Activated CD4-positive, alpha-beta T cell treated with anti-CD3 and anti-CD28 coated beads, Interleukin-2, amount 50 U/mL, for 1 hour (primary cell): ENCODE measurements at places on chromosomes 4 and X.

DNA sequence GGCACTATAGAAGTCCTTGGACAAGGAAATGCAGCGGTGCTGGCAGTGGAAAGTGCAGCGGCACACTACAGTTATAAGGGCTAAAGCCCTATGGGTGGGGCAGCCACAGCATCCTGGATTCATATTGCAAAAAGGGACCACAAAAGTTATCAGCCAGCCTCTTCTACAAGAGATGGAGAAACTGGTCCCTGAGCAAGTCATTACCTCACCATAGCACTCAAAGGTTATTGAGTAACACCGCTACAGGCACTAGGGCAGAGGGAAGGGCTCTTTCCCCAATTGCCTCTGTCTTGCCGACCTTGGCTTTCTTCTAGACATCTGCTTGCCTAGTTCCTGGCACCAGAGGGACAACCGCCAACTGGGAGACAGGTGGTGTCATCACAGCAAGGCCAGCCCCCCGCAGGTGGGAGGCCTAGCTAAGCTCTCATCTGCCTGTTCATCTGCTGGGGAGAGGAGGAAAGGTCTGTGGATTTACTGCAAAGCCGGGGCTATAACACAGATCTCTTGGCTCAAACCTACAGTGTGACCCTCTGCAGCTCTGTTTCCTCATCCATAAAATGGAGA is 600.0 kb downstream of the BCOR start:
- DNase-seq = no peak

DNA sequence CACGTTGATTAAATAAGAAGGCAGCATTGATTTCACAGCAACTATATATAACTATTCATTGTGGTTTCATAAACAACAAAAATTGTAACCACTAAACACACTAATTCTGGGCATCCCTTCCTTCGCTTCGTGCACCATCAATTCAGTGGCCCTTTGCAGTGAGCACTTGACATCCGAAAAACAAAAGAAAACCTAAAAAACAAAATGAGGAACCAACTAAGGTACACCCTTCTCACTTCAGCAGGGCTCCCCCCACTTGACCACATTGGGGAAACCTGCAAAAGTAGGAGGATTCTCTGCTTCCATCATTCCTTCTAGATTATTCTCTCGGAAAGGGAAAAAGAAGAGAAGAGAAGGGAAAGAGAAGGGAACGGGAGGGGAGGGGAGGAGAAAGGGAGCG is 28.3 kb downstream of the NBDY start:
- DNase-seq = no peak

DNA sequence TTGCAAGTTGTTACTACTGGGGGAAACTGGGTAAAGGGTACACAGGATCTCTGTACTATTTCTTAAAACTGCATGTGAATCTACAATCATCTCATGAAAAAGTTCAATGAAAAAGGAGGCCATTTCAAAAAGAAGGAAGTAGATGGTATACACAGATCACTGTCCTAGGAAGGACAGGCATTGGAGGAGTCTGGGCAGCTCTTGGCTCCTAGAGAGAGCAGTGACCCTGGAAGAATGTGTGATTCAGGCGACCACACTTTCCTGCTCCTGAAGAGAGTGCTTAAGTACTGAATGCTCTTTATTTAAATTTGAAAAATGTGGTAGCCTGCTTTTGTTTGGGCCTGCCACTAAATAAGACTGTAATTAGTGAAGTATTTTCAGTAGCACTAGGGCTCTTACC is 318.1 kb upstream of the CASK start:
- no peak for DNase-seq

GRCh38 chr4:74317616-74318246 is 9.5 kb downstream of the EPGN start:
- no peak for DNase-seq

GRCh38 chrX:6383488-6383887 is 151.4 kb downstream of the VCX3A start:
- DNase-seq = no peak

DNA sequence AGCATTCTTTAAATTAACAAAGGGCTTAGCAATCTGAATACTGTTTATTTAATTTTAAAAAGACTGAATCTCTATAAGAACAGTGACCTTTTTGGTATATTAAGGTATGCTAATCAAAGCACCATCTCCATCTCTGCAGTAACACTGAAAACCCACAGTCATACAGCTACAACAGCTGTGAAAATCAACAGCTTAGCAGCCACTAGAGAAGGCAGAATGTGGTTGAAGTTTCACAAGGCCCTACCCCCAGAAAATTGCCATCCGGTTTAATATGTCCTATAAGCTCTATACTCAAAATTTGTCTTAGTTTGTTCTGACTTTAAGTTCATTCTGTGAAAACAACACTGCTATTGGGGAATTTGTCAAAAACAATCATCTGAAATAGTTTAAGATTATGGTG is 128.7 kb downstream of the OPHN1 start:
- no peak for DNase-seq

- no peak for DNase-seq
Observed at GRCh38 chr4:173159791-173160190, 8.8 kb upstream of the GALNT7 start.

- DNase-seq = no peak
Observed at GRCh38 chrX:138349351-138349750, 362.2 kb downstream of the FGF13 start.

GRCh38 chr4:138636781-138637180 is 378.8 kb upstream of the NOCT start:
- no peak for DNase-seq

DNA sequence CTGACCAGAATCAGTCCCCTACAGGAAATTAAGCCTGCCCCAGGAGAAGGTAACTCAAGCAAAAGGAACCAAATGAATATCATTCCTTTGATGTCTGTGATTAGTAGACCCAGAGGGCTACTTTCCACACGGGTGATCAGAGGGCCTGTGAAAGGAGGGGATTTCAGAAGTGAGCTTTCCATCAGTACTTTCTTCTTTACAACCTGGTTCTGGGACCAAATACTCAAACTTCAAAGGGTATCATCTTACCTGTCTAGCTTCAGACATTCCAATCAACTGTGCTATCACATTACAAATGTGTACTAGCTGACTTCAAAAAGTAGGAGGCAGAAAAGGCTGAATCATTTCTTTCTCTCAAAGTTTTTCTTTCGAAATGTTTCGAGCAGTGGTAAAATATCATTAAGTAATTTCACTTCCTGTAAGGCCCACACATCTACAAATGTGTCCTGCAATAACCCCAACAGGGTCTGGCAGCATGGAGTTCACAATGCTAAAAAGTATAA is 23.9 kb downstream of the ACSL4 start:
- DNase-seq = no peak

GRCh38 chr4:172874944-172875343 is 293.7 kb upstream of the GALNT7 start:
- no peak for DNase-seq

GRCh38 chr4:187389420-187389819 is 606.2 kb upstream of the ZFP42 start:
- DNase-seq = no peak

GRCh38 chr4:37938208-37938607 is 22.0 kb upstream of the PTTG2 start:
- DNase-seq = no peak

GRCh38 chr4:7428261-7429068 is 6.3 kb downstream of the PSAPL1 start:
- no peak for DNase-seq

DNA sequence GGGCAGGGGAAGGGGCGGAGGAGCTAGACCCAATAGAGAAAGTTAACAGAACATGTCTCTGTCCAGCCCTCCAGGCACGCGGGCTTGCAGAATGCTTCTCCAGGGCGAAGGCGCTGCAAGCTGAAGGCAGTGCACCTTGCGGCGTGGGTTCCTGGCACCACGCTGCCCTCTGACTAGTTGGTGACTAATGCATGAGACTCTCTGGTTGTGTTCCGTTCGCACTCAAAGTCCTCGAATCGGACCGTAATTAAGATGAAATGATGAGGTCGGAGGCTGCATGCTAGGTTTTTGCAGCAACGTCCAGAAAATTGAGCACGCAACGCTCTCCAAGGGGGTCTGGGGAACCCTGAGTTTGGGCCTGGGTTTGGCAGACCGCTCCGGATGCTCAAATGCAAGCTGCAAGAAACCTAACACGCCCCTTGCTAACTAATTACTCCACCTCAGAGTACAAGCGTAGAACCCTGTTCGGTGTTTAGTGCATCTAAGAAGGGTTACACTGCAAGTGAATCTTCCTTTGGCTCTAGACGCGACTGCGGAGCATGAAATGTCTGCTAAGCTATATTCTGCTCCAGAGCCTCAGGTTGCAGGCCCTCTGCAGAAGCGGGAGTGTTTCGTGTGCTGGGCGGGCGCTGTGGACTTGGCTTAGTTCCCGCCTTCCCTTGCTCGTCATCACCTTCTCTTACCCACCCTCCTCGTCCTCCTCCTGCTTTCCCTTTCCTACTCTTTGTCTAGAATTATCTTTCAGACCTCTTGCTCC is 57.1 kb upstream of the NKAP start:
- DNase-seq = no peak

DNA sequence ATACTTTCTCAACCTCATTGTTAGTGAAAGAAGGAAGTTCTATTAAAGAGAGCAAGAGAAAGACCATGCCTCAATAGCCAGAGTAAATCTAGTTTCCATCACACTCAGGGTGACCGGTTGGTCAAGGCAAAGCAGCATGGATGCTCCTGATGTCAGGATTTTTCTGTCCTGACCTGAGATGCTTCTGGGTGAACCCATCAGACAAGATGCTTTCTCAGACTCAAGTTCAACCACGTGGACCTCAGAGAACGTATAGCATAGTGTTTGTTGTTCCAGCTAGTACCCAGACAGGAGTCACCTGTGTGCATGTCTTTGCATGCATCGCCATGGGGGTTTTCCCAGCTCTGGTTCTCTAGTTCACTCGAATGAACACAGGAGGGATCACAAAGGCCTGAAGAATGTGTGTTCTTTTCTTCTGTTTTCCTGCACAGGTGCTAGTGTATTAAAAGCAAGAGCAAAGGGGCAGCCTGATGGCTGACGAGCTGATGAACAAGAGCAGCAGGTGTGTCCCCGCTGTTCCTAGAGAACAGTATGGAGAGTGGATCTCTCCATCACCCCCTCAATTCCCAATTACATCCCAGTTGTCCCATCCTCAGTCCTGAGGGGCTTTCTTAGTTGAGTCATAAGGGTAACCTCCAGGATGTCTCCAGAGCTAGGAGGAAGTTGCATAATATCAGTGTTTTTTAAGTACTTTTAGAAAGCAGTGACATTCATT is 110.5 kb upstream of the ENPP6 start:
- no peak for DNase-seq

GRCh38 chr4:157012781-157013180 is 41.2 kb upstream of the PDGFC start:
- DNase-seq = no peak

DNA sequence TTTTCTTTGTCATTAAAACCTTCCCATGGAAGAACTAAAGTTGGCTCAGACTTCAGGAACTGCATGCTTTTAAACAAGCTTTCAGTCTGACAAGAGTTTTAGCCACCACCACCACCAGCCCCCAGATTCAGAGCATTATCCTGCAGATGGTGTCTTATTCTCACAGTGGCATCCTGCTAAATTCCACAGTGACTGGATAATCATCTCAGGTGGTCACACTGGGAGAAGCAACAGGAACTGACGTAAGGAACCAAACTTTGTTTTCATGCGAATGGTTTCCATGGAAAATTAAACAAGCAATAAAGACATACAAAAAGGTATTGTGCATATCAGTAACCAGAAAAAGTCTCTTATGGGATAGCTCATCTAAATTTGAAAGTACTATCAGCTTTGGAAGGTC is 370.7 kb downstream of the FBXW7 start:
- DNase-seq = no peak

- no peak for DNase-seq
Observed at GRCh38 chrX:41133551-41133950, 48.3 kb downstream of the USP9X start.

GRCh38 chr4:80199947-80200346 is 2.6 kb downstream of the PRDM8 start:
- DNase-seq = no peak

DNA sequence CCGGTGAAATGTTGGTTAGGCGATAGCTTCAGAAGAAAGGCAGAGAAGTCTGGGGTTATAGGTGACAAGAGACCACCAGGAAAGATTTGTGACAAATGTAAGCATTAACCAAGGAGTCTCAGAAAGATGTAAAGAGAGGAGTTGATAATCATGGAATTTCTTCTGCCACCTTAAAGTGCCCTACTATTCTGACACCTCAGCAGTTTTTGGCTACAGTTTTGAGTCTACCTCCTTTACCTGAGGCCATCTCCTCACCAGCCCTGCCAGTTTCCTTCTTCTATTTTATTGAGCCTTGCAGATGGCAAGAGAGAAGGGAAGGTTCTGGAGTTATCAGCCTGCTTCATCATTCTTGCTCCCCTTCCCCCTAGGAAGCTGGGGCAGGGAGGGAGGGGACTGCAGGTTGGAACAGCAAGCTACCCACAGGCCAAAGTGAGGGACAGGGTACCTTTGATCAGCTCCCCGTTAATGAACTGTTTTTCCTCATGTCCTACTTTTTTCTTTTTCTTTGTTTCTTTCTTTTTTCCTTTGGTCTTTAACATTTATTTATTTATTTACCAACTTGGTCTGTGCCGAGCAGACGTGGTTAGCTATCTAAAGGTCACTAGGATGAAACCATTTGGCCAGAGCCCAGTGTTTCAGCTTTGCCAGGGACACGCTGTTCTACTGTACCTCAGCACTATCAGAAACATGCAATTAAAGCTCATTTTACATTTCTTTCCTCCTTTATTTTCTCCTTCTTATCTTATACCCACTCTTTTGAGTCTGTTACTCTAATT is 438.7 kb upstream of the AR start:
- DNase-seq = no peak

- DNase-seq = no peak
Observed at GRCh38 chr4:151908734-151909497, 148.1 kb upstream of the GATB start.

- no peak for DNase-seq
Observed at GRCh38 chr4:117847849-117848248, 186.4 kb upstream of the NDST3 start.
